Activated CD4-positive, alpha-beta T cell treated with anti-CD3 and anti-CD28 coated beads for 36 hours (primary cell): ENCODE measurements at places on chromosomes 4 and X. TPM values are rescaled to one million over a fixed set of nuclear protein-coding genes. Genes with fewer than 3 reads are reported as not detected.

Gene ITM2A
- 89.0 TPM for total RNA-seq

DNA sequence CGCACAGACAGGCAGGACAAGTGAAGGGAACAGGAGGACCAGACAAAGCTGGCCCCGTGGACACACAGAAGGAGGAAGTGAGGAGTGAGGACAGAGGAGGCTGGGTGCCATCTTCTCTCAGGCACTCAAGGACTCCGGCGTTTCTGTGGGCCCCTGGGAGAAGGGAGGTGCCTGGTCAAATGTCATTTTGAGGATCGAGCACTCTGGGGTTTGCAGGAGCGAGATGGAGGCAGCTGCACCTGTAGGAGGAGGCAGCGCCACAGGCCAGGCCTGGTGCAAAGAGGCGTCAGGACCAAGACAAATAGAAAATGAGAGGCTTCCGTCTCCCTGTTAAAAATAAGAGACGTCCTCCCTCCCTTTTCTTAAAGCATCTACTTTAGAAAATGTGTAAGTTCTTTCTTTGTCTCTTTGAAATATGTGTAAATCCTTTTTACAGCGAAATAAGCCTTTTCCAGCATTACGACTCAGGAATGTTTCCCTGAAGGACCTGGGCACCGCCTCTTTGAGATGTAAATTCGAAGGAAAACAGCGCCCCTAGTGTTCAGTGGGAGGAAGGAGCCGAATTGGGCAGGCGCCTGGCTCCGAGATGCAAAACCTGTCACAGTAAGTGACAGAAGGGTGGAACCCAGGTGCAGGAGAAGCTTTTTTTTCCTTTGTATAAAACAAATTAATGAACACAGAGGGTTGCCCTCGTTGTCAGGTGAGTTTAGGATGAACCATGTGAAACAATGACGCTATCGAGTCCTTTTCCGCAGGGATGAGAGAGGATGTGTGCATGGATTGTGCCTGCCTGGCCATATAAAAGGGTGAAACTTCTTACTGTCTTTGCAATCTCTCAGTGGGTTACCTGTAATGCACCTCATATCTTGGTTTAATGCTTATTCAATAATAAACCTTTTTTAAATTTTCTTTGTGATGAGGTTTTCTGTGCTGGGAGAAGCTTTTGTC is 1.4 kb upstream of the C4orf50 start:
- DNase-seq = peak; percentile 55
- H3K27ac ChIP-seq = no peak overlapping the region
- H3K4me1 ChIP-seq = no peaks in the 10 kb centered on the region
- no peak overlapping the region for H3K4me3 ChIP-seq
- H3K36me3 ChIP-seq = no peaks in the 10 kb centered on the region
- H3K27me3 ChIP-seq = peaks cover 5% of the 10 kb centered on the region

DNA sequence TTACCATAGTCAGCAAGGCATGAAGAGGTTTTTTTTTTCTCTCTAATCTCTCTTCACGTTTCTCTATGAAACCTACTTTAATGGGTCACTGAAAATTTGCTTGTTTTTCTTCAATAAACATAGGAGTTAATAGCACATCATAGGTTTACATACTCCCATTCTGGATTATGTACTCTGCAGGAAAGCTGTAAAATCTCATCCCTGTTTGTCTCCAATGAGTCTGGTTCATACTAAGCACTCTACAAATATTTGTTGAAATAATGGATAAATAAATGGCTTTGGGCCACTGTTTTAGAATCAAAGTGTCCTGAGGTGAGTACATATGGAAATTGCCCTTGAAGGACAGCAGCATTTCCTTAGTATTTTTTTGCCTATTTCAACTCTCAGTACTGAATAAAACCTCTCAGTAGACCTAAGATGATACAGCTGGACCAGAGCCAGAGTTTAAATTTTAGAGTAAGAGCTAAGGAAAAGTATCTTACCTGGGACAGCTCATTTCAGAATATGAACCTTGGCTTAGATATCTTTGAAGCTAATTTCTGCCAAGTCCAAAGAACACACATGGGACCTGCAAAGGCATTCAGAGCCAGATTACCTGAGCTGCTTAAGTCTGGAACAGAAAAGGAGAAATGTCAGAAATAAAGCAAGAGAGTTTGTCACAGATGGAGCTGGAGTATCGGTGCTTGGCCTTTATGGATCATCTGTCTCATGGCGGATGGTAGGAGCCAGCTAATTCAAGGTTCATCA is 34.4 kb downstream of the PF4 start:
- no peak overlapping the region for H3K27ac ChIP-seq
- H3K4me1 ChIP-seq = peaks cover 2% of the 10 kb centered on the region
- H3K27me3 ChIP-seq = peaks cover 27% of the 10 kb centered on the region
- H3K4me3 ChIP-seq = no peak overlapping the region

DNA sequence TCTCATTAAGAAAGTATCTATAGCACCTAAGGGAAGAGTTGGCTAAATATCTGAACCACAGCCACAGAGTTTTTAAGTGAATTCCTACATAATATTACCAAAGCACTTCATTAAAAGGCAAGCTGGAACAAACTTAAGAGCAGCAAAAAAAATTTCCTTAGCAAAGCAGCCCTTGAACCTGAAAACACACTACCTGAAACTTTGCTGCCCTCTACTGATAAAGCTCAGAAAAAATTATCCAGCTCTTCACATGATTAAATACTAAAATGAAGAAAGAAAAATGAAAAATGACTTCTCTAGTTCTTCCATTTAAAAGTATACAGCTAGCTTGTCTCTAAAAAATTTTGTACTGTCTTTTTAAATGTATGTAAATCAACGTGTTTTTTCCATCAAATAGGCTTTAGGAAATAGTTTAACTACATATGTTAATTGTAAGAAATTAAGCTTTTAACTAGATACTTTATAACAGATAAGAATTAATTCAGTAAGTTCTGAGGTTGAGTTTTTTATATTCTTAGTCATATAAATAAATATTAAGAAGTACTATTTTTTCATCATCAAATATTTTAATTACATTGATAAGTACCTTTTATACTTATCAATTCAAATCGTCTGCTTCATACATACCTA is 156.1 kb downstream of the STPG2 start:
- no peaks in the 10 kb centered on the region for H3K36me3 ChIP-seq
- H3K4me3 ChIP-seq = no peak overlapping the region
- H3K27me3 ChIP-seq = no peaks in the 10 kb centered on the region
- H3K27ac ChIP-seq = no peak overlapping the region
- H3K4me1 ChIP-seq = no peaks in the 10 kb centered on the region

DNA sequence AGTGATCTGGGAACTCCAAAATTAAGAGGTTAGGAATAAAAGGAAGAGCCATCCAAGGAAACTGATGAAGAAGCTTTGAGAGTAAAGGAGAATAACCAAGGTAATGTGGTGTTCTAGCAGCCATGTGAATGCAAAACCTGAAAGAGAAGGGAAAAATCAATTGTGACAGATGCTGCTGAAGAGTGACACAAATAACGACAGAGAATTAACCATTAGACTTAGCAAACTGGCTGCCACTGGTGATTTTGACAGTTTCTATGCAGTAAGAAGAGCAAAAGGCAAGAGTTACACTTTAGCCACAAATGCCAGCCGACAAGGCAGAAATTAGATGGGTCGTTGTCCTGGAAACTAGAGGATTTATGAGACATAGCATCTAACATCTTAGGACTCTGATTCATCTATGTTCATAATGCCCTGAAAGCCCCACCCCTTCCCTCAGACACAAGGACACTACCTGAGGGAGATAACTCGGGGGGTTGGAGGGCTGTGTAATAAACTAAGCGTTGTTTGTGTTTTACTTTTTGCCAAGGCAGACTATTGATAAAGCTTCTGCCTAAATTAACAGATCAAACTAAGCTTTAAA is 13.0 kb upstream of the TMEM144 start:
- no peaks in the 10 kb centered on the region for H3K4me1 ChIP-seq
- no peak overlapping the region for H3K27ac ChIP-seq
- no peak for DNase-seq
- H3K4me3 ChIP-seq = no peak overlapping the region

Gene FGA
- total RNA-seq = not detected

DNA sequence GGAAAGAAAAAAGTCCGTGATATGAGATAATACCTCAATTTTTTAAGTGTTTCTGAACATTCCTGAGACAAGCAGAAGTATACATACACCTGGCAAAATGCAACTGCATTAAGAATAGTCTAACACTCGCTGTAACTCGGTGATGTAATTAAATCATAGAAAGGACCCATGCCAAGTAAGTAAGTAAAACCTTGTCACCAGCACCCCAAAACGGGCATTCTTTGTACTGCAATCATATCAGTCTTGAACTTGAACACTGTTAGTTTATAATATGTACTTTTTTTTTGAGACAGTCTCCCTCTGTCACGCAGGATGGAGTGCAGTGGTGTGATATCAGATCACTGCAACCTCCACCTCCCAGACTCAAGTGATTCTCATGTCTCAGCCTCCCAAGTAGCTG is 47.4 kb downstream of the SMIM14 start:
- H3K4me3 ChIP-seq = no peak overlapping the region
- DNase-seq = no peak
- no peaks in the 10 kb centered on the region for H3K36me3 ChIP-seq
- no peaks in the 10 kb centered on the region for H3K4me1 ChIP-seq
- H3K27me3 ChIP-seq = no peaks in the 10 kb centered on the region
- H3K27ac ChIP-seq = no peak overlapping the region

GRCh38 chrX:132775263-132775823 is 183.1 kb downstream of the HS6ST2 start:
- H3K4me1 ChIP-seq = peaks cover 27% of the 10 kb centered on the region
- H3K4me3 ChIP-seq = peak overlapping the region; percentile 27
- H3K27ac ChIP-seq = peak overlapping the region; percentile 70
- H3K36me3 ChIP-seq = no peaks in the 10 kb centered on the region
